ENCODE measurements at places on chromosomes 6 and 20. TPM values are rescaled to one million over a fixed set of nuclear protein-coding genes. Genes with fewer than 3 reads are reported as not detected.

DNA sequence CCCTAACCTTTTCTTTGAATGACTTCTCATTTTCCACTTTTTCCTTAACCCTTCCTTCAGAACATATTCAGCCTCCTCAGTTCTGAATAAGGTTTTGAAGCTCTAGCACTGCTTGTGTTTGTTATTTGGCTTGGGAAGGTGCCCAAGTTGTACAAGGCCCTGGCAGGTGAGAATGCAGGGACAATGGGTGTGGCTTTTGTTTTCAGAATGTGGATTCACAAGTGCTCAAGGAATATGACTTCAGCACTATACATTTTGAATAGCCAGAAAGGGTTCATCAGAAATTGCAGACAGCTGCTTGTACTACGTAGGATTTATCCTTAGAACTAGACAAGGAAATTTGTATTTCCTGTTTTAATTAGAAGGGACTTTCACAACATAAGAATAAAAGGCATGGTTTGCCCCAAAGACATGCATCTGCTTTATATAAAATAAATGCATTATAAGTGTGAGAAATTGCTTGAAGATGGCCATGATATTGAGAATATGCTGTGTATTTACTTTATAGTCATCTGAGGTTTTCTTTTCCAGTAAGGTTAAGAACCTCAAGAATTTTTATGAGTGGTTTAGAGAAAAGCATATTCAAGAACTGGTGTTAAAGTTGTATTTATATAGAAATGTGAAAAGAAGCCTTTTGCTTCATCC, 29.3 kb upstream of the PRDM1 start:
- DNase-seq, result no peak

DNA sequence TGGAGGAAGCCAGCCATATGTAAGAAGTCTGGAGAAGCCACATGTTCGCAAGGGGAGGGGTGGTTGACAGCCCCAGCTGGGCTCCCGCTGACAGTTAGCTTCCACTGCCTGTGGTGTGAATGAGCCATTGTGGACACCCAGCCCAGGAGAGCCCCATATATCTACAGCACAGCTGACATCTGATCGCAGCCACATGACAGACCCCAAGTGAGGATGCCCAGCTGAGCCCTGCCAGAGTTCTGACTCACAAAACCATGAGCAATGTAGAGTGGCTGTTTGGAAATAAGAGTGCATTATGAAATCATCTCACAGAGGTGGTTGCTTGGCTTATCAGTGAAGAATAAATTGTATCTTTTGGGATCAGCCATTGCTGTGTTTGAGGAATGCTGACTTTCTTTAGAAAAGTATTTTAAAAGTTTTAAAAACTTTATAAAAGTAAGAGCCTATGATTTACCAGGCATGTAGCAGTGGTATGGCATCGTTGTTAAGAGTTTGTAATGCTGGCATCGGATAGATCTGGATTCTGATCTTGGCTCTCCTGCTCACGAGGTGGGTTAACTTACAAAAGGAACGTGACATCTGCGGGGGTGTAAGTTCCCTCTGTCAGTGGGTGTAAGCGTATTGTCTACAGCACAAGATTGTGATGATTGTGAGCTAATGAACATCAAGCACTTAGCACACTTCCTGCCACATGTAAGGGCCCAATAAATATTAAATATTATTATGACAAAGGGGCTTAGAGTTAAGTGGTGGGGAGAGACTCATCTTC, 24.1 kb downstream of the CFAP61 start:
- peak; percentile 29 for DNase-seq

DNA sequence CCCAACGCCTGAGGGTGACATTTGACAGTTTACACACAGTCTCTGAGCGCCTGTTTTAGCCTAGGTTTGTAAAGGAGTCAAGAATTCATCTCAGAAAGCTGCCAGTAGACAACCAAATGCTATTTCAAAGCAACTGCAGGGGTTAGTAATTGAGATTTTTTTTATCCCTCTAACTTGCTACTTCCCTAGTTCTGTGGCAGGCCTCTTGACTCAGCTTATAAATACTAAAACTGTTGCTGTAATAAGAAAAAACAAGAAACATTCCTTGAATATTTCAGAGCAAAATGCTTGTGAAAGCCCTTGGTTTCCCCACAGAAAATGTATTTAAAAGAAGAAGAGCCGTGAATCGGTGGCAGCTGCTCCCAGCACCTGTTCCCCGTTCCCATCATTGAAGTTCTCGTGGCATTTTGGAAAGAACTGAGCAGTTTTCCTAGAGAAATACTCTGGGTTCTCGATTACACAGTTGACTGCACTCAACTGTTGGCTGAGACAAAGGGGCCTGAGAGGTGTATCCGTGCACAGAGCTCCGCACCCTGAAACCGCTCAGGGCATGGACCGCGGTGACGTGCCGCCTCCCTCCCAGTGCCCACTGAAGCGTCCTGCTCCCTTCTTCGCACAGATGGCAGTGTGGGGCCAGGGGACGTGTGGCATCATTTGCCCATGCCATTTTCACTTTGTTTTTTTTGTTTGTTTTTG, 20.9 kb downstream of the DLL1 start:
- DNase-seq, result peak; percentile 51

GRCh38 chr20:24738981-24739633, 210.0 kb upstream of the CST7 start:
- DNase-seq, result no peak

DNA sequence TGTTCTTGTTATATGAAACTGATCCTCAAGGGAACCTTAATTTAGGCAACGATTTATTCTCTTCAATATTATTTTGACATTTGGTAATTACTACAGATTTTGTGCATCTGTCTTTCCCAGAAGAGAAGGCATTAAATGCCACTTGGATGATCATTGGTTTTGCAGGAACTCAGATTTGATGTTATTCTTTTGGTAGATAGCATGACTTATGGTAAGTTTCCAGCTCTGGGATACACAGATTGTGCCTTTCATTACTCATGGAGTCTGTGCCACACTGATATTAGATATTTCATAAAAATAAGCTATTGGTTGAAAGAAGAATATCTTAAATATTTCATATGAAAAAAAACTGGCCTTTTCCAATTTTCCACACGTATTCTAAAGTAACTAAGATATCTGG, 120.1 kb downstream of the AIG1 start:
- DNase-seq, result no peak

DNA sequence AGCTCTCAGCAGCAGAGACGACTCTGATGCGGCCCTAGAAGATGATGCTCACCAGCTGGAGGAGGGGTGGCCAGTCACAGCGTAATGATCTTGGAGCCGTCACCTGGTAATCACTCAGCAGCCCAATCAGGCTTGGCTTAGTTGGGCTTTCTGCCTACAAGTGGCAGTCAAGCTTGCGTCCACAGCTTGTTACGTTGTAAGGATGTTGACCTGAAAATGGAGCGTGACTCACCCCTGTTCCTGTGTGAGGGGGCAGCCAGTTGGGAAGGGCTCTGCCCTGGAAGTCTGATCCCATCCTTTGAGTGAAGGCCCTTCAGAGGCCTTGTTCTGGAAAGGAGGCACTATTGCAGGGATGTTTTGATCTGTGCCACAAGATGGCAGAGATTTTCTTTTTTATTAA, 49.8 kb downstream of the SPATA2 start:
- DNase-seq, result no peak

DNA sequence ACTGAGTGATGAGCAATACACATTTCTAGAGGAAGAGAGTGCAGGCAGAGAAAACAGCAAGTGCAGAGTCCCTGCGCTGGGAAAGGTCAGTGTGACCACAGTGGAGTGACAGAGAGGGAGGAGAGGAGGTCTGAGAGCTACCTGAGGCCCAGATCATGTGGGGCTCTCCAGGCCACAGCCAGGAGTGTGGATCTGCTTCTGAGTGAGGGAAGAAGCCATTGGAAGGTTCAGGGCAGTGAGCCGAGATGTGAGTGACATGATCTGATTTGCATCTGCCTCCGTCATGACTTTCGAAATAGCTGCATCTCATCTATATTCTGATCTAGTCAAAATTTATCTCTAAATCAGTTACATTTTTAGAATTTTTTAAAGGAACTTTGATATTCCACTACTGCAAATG, 367.1 kb downstream of the PREX1 start:
- DNase-seq, result no peak

DNA sequence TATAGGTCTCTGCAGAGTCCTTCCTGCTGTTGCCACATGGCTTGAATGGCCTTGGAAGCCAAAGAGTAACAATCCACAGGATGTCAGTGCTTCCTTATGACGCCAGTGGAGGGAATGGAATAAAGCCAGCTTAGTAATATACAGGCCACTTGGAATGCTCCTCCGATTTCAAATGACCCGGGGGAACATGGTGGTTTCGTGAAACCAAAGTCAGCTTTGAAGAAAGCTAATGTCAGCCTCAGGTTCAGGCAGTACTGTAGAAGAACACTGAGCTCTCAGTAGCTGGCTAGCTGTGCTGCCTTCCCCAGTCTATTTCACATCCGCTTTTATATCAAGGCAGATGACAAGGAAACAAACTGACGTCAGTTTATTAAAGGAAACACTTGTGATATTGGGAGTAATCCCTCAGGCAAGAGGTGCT, 189.1 kb downstream of the DTNBP1 start:
- DNase-seq, result peak; percentile 67

- DNase-seq, result no peak
Measured at GRCh38 chr6:112503091-112503596, 156.0 kb downstream of the RFPL4B start.

DNA sequence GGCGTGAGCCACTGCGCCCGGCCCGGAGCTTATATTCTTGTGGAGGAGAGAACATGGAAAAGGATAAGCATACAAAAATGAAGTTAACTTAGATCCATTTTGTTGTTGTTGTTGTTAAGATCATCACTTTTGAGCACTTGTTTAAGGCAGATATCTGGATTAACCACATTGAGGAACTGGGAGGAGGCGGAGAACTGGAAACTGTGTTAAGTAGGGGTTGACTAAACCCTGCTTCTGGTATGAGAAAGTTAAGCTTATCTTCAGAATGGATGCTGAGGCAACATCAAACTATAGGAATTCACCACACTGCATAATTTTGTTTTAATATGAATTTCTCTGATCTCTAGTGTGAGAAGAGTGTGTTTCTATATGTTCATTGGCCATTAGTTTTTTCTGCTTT, 57.6 kb downstream of the GCNT2 start:
- no peak for DNase-seq

DNA sequence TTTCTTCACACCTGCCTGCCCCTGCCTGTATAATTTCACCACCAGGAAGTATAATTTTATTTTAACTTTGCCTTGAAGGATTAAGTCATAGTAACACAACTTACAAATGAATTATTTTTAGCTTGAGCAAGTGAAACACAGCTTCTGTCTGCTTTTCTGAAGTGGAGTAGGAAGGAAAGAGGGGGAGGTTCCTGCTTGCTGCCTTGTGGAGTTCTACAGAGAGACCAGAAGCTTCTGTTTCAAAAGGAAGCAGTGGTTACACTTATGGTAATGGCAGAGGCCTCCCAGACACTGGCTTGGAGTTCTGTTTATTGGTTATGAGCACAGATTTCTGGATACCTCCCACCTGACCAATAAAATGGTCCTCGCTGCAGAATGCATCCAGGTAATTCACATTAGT, 159.6 kb downstream of the TMEM200A start:
- DNase-seq, result no peak

- DNase-seq, result no peak
Measured at GRCh38 chr6:99270826-99271225, 78.6 kb downstream of the FAXC start.

DNA sequence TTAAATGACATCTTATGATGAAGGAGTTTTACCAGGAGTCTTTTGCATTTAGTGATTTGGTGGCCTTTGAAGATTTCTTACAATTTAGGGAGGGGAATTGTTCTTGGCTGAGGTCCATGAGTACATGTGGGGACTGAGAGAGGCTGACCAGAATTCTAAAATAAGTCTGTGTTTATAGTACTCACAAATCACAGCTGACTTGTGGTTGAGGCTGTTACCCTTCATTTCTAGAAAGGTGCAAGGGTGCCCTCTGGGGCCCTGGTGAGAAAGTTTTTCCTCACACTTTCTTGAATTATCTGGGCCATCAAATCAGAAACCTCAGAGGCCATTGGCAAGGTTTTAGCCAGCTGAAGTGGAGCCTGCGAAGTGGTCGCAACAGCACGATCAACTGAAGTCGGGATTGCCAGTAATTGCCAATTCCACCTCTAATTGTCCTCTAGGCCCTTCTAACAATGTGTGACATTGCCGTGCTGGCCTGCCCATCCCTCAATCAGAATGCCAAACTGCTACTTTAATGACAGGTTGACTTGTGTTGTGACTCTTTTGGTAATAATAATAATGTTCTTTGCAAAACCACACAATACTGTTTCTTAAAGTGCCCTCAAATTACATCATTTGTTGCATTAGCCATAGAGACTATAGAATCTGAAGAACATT, 221.6 kb downstream of the OGFRL1 start:
- peak; percentile 84 for DNase-seq

DNA sequence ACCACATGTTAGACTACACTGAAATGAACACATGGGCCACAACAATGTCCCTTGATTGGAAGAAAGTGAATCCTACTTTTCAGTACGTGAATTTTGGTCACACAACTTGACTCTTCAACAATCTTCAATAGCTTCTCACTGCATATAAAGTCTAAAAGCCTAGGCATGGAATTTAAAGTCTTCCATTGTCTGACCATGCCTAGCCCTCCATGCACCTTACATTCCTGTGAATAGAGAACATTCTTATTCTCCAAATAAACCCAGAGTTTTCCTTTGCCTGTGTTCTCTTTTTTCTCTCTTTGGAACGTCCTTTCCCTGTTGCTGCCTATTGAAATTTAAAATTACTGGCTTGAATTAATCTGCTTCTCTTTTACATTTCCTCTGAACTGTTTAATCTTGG, 207.5 kb downstream of the ASCC3 start:
- no peak for DNase-seq

The ZNF341 gene
- 0.52 TPM for total RNA-seq

The PACRG gene
- not detected for total RNA-seq

The ASIP gene
- total RNA-seq, result not detected

The FHL5 gene
- not detected for total RNA-seq

The CNR1 gene
- total RNA-seq, result 3.3 TPM

The SIRPD gene
- not detected for total RNA-seq

The PNPLA1 gene
- not detected for total RNA-seq

The SLC17A2 gene
- total RNA-seq, result not detected

Measured in renal cortical epithelial cell (primary cell).